ENCODE measurements at places on chromosomes 3 and 15. TPM values are rescaled to one million over a fixed set of nuclear protein-coding genes. Genes with fewer than 3 reads are reported as not detected.
A peak's percentile ranks its signal among the peaks of the same experiment; 100 is the strongest.

The PLS1 gene
- 23.6 TPM for total RNA-seq

The OR5K2 gene
- total RNA-seq, result not detected

The MINDY2 gene
- total RNA-seq, result 5.1 TPM

The ITGB5 gene
- total RNA-seq, result 47.8 TPM

The SLC6A6 gene
- 11.5 TPM for total RNA-seq

The CPN2 gene
- total RNA-seq, result not detected

The TM4SF1 gene
- total RNA-seq, result 112 TPM

The DTX3L gene
- total RNA-seq, result 26.7 TPM

The ANKUB1 gene
- total RNA-seq, result not detected

The NR1I2 gene
- total RNA-seq, result 0.12 TPM

- no peaks in the 10 kb centered on the region for H3K4me1 ChIP-seq
- H3K27ac ChIP-seq, result no peak overlapping the region
- no peak for DNase-seq
- H3K36me3 ChIP-seq, result no peaks in the 10 kb centered on the region
- H3K4me3 ChIP-seq, result no peak overlapping the region
- no peaks in the 10 kb centered on the region for H3K27me3 ChIP-seq
Measured at GRCh38 chr3:152511904-152512303, 243.2 kb downstream of the MBNL1 start.

DNA sequence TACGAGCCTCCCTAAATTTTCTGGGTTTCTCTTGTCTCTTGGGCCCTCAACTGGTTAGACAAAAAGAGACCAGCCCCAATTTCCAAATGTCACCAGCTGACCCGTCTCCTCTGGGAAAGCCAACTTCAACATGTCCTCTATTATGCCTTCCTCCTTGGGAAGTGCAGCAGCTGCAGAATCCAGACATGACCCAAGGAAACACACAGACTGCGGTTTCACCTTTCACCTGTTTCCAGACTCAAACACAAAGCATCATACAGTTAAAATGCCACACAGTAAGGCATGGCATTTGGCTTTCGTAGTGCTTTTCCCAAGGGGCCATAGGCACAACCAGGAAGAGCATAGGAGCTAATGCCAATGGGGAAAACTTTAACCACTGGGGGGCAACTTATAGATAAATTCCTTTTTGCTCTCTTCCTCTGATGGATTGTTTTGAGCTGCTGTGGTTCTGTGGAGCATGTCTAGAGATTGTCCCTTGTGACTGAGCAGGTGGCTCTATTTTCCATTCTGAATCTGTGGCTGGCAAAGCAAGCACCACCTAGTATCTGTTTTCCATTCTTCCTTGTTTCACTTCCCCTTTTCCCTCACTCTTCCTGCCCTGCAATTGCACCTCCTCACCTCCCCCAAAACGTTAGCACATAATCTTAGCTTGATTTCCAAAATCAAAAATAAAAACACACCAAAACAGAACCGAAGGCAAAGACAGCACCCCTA lies 49.3 kb downstream of the HHLA2 start:
- H3K4me1 ChIP-seq, result peaks cover 19% of the 10 kb centered on the region
- peak; percentile 55 for DNase-seq
- H3K36me3 ChIP-seq, result no peaks in the 10 kb centered on the region
- no peaks in the 10 kb centered on the region for H3K27me3 ChIP-seq
- H3K4me3 ChIP-seq, result no peak overlapping the region

GRCh38 chr3:186251948-186252619 lies 110.0 kb downstream of the DGKG start:
- no peaks in the 10 kb centered on the region for H3K27me3 ChIP-seq
- no peaks in the 10 kb centered on the region for H3K36me3 ChIP-seq
- no peak overlapping the region for H3K4me3 ChIP-seq
- H3K27ac ChIP-seq, result no peak overlapping the region

- H3K27me3 ChIP-seq, result no peaks in the 10 kb centered on the region
- H3K27ac ChIP-seq, result no peak overlapping the region
- no peaks in the 10 kb centered on the region for H3K36me3 ChIP-seq
- no peak for DNase-seq
- H3K4me1 ChIP-seq, result no peaks in the 10 kb centered on the region
- H3K4me3 ChIP-seq, result no peak overlapping the region
Measured at GRCh38 chr3:9080163-9080562, 116.9 kb upstream of the RAD18 start.

- peak overlapping the region; percentile 82 for H3K27ac ChIP-seq
- H3K36me3 ChIP-seq, result no peaks in the 10 kb centered on the region
- H3K4me1 ChIP-seq, result peaks cover 17% of the 10 kb centered on the region
- no peaks in the 10 kb centered on the region for H3K27me3 ChIP-seq
Measured at GRCh38 chr3:15903759-15904720, 106.3 kb upstream of the ANKRD28 start.

DNA sequence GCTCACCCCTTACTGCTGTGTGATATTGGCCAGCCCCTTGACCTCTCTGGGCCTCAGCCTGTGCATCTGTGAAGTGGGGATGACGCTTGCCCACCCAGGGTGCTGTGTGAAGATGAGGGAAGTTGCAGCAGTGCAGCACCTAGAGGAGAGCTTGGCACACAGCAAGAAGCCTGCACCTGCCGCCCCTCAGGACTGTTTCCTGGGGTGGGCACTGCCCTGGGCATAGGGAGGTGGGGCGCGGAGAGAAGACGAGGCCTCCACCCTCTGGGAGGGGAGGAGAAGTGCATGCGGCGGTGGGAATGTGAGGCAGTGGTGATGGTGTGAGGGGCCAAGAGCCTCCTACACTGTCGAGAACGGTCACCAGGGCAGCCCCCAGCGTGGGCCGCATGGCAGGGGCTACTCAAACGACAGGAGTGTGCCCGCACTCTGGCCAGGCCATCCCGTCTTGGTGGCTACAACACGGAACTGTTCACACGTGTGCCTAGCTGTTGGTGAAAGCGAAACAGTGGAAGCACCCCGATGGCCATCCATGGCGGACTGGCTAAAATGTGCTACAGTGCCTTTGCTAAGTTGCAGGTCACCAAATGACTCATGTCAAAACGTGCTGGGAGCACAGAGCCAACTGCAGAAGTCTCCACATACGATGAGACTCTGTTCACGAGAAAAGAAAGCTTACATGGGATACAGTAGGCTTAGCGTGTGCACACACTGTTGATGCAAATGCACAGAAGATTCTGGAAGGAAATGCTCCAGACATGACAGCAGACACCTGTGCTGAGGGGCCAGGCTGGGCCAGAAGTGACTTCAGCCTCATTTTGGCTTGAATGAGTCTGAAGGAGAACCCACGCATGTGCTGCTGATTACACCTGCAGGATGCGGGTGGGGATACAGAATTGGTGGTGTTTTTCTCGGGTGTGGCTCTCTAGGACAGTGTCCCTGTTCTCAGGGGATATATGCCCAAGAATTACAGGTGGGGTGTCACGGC lies 40.4 kb upstream of the IQSEC1 start:
- H3K27me3 ChIP-seq, result no peaks in the 10 kb centered on the region
- DNase-seq, result no peak
- H3K36me3 ChIP-seq, result no peaks in the 10 kb centered on the region

- no peaks in the 10 kb centered on the region for H3K4me1 ChIP-seq
- H3K36me3 ChIP-seq, result no peaks in the 10 kb centered on the region
- H3K27ac ChIP-seq, result no peak overlapping the region
- DNase-seq, result no peak
- H3K27me3 ChIP-seq, result no peaks in the 10 kb centered on the region
Measured at GRCh38 chr15:56794165-56794552, 60.9 kb upstream of the ZNF280D start.

GRCh38 chr3:101680466-101680865 lies 3.5 kb upstream of the ZBTB11 start:
- H3K4me1 ChIP-seq, result peaks cover 33% of the 10 kb centered on the region
- H3K36me3 ChIP-seq, result peaks cover 25% of the 10 kb centered on the region
- H3K4me3 ChIP-seq, result no peak overlapping the region
- no peak overlapping the region for H3K27ac ChIP-seq
- no peak for DNase-seq

GRCh38 chr15:85539491-85539890 lies 159.1 kb downstream of the AKAP13 start:
- H3K27ac ChIP-seq, result no peak overlapping the region
- no peaks in the 10 kb centered on the region for H3K36me3 ChIP-seq
- H3K4me3 ChIP-seq, result no peak overlapping the region
- H3K4me1 ChIP-seq, result peaks cover 7% of the 10 kb centered on the region
- DNase-seq, result no peak

DNA sequence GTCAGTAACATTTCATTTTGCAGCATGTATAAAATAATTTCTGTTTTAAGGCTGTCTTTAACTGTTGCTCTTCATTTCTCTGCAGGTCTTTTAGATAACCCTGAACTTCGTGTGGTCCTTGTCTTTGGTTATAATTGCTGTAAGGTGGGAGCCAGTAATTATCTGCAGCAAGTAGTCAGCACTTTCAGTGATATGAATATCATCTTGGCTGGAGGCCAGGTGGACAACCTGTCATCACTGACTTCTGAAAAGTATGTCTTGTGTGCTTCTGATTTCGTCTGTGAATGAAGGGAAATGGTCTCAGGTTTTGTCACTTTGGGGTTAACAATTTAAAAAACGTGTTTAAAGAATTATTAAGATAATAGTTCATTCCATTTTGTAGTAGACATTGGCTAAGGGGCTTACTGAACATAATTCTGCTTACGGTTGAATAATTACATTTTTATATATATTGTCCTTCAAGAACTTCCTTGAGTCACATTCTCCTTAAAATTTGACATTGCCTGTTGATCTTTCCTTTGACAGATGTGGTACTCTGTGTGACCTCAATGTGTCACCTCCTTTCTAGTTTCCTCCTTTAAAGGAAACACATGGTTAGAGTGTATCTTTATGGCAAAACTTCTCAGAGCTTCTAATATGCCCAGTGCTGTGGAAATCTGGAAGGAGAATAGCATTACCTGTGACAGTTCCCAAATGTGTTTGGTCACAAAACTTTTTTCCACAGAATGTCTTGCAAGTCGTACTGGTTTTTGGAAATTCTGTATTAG lies 26.3 kb downstream of the FBXO22 start:
- H3K4me3 ChIP-seq, result no peak overlapping the region
- no peaks in the 10 kb centered on the region for H3K27me3 ChIP-seq
- H3K36me3 ChIP-seq, result no peaks in the 10 kb centered on the region
- no peaks in the 10 kb centered on the region for H3K4me1 ChIP-seq
- no peak for DNase-seq

- H3K27ac ChIP-seq, result no peak overlapping the region
- no peak for DNase-seq
- H3K4me1 ChIP-seq, result no peaks in the 10 kb centered on the region
- H3K36me3 ChIP-seq, result no peaks in the 10 kb centered on the region
Measured at GRCh38 chr3:90069748-90070147, 962.3 kb downstream of the EPHA3 start.

DNA sequence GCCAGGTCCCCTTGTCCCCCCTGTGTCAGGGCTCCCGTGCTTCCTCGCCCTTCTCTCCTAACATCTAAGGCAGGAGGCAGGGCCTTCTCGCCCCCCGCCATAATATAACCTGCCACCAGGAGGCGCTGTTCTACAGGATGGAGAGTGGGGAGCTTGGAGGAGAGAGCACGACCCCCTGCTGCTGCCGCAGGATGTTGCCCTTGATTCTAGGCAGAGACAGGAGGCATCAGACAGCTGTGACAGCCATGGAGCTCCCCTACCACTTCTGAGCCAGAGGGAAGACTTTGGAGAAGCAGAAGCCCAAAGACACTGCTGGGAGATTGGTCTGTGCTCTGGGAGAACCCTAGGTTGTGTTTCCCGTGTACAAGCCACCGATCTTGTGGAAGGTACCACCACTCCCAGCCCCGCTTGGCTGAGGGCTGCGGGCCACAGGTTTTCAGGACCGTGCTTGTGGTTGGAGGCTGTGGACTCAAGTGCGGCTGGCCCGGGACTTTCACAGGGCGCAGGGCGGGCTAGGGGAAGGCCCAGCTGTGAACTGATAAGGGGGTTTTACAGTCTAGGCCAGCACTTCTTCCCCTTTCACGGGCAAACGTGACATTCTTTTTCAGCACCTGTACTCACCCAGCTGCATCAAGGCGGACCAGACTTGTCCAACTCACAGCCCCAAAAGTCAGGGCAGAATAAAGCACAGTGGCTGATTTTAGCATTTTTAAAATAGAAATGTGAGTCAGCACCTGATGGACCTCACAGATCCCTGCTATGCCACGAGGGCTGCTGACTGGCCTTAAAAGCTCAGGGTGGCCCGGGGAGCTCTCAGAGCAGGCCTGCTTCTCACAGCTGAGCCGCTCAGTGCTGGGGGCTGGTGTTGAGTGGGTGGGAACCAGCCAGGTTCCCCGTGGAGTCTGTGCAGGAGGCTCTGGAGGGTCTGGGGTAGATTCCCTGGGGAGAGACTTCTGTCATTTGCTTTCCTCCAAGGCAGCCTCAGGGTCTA lies 2.6 kb upstream of the TIGIT start:
- no peak overlapping the region for H3K27ac ChIP-seq
- no peaks in the 10 kb centered on the region for H3K4me1 ChIP-seq
- H3K27me3 ChIP-seq, result no peaks in the 10 kb centered on the region
- no peaks in the 10 kb centered on the region for H3K36me3 ChIP-seq
- DNase-seq, result peak; percentile 44

DNA sequence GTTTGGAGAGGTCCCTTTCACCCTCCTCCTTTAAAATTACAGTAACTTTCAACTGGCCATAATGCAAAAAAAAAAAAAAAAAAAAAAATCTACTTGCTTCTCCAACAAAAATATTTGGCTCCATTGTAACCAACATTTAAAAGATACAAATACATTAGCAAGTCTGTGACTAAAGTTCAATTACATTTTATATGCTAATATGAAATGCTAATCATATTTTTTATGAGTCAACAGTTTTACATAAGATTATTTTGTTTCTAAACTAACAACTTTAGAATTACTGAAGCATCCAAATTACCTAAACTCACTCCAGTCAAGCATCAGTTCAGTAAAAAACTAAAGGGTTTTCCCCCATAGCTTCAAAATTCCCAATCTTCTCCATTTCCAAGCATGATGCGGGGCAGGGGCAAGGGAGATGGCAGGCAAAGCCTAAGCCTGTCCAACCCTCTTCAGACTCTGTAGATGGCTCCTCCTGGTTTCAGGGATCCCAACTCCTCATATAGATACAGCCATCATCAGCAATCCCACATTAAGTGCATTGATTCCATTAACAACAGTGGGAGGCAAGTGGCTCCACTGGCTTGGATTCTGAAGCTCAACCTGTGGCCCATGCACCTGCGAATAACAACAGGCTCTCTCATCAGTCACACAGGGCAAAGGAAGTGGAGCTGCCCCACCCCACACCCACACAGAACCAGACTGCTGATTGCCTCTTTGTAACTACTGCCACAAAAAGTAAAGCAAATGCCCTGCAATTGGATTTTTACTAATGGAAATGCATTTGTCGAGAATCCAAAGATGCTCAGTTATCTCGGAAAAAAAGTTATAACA lies 15.0 kb downstream of the SFMBT1 start:
- H3K4me3 ChIP-seq, result no peak overlapping the region
- no peak overlapping the region for H3K27ac ChIP-seq
- H3K4me1 ChIP-seq, result peaks cover 17% of the 10 kb centered on the region
- no peaks in the 10 kb centered on the region for H3K27me3 ChIP-seq
- no peak for DNase-seq
- no peaks in the 10 kb centered on the region for H3K36me3 ChIP-seq

- no peak for DNase-seq
- H3K4me1 ChIP-seq, result no peaks in the 10 kb centered on the region
- H3K27ac ChIP-seq, result no peak overlapping the region
- H3K27me3 ChIP-seq, result no peaks in the 10 kb centered on the region
Measured at GRCh38 chr15:80405970-80406369, 1.8 kb downstream of the ARNT2 start.

GRCh38 chr3:53174346-53175250 lies 13.6 kb downstream of the PRKCD start:
- peaks cover 16% of the 10 kb centered on the region for H3K4me1 ChIP-seq
- no peaks in the 10 kb centered on the region for H3K36me3 ChIP-seq
- H3K4me3 ChIP-seq, result no peak overlapping the region
- H3K27ac ChIP-seq, result no peak overlapping the region
- no peaks in the 10 kb centered on the region for H3K27me3 ChIP-seq
